ENCODE measurements at places on chromosomes 2 and 18.
A peak's percentile ranks its signal among the peaks of the same experiment; 100 is the strongest.

DNA sequence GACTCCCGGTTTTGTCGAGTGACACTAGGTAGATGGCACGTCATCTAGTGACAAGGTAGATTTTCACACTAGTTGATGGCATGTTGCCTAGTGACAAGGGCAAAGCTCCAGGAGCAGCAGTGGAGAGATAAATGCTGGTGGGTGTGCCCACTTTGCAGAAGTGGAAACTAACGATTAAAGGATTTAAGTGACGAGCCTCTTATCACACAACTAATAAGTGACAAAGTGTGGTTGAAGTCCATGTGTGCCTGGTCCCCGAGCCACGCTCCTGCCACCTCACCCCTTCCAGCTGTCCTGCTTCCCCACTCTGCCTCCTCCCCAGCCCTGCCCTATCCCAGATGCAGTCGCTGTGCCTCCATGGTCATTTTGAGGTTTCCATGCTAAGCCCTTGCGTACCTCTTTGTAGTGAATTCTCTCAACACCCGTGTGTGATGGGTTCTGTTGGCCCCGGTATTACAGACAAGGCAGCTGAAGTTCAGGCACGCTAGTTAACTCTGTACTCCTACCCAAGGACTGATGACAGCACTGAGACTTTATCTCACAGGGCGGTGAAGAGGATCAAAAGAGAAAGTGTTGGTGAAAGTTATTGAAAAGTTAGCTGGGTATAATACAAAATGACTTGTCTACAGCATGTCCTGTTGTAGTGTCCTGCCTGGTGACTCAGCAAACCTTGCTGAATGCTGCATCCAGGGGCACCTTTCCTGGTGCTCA is 113.4 kb upstream of the GLI2 start:
- no peak for DNase-seq

DNA sequence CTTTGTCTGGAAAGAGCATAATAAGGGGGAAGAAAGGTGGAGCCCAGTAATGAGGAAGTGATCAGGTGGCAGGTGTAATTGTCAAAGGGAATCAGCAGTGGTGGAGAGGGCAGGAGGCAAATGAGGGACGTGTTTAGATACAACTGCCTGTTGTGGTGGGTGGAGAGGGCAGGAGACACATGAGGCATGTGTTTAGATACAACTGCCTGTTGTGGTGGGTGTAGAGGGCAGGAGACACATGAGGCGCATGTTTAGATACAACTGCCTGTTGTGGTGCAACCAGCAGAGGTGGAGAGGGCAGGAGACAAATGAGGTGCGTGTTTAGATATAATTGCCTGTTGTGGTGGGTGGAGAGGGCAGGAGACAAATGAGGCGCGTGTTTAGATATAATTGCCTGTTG is 173.1 kb downstream of the ANKRD30B start:
- no peak for DNase-seq

DNA sequence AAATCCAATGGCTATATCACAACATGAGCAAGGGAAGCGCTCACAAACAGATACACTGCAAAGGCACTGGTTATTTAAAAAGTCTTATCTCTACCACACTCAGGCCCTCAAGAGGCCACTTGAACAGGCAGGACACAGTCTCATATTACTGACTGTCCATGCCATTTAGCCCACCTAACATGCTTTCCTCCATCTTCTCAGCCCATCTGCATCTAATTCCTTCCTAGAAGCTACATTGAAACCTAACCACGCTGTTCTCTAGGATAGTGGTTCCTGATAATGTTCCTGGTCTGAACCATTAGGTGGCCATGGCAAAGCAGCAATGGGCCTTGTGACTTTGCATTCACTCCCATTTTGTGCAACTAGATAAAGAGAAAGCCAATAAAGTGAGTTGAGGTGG is 22.5 kb upstream of the NEB start:
- no peak for DNase-seq

DNA sequence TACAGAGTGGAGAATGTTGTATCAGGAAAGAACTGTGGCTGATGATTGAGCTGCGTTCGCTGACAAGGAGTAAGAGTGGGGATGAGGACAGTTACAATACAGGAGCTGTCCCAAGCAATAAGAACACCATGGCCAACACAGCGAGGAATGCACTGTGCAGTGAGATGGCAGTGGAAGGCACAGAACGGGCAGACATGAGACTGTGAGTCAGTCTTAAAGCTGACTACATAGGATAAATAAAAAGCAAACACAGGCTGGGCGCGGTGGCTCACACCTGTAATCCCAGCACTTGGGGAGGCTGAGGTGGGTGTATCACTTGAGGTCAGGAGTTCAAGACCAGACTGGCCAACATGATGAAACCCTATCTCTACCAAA is 89.8 kb downstream of the CABYR start:
- DNase-seq = no peak

- peak; percentile 17 for DNase-seq
Measured at GRCh38 chr2:127233710-127234109, 13.6 kb upstream of the CYP27C1 start.

GRCh38 chr2:195838002-195838401 is 181.0 kb downstream of the SLC39A10 start:
- DNase-seq = no peak

GRCh38 chr18:49094136-49094535 is 143.4 kb upstream of the SMAD7 start:
- no peak for DNase-seq

- DNase-seq = no peak
Measured at GRCh38 chr2:217631115-217631514, 371.7 kb downstream of the TNS1 start.

DNA sequence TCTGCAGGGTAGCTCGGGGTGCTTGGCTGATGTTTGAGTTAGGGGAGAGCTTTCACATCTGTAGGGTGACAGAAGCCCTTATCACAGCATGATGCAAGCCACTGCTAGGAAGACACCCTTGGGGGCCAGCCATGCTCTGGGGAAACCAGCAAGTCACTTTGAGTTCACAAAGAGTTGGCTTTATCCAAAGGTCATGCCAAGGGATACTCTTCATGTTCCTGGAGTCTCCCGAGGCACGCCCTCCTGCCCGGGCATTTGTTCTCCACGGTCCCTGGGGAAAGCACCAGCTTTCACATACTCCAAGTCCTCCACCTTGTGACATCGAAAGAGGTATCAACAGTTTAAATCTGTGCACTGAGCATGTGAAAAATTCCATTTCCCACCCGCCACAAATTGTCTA is 227.7 kb downstream of the VAPA start:
- no peak for DNase-seq

- no peak for DNase-seq
Measured at GRCh38 chr2:3823748-3824147, 120.4 kb downstream of the DCDC2C start.

GRCh38 chr2:98505311-98505808 is 60.7 kb downstream of the INPP4A start:
- DNase-seq = peak; percentile 68

GRCh38 chr18:73778032-73778359 is 369.6 kb downstream of the FBXO15 start:
- DNase-seq = no peak

DNA sequence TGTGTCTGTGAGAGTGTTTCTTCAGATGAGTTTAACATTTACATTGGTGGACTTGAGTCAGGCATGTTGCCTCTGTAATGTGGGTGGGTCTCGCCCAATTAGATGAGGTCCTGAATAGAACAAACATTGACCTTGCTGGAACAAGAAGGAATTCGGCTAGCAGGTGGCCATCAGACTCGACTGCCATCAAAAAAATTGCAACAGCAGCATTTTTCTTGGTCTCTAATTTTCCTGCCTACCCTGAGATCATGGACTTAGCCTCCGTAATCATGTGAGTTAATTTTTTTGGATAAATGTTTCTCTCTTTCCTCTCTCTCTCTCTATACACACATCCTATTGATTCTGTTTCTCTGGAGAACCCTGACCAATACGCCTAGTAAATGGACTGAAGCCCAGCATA is 83.8 kb upstream of the ST6GAL2 start:
- no peak for DNase-seq

DNA sequence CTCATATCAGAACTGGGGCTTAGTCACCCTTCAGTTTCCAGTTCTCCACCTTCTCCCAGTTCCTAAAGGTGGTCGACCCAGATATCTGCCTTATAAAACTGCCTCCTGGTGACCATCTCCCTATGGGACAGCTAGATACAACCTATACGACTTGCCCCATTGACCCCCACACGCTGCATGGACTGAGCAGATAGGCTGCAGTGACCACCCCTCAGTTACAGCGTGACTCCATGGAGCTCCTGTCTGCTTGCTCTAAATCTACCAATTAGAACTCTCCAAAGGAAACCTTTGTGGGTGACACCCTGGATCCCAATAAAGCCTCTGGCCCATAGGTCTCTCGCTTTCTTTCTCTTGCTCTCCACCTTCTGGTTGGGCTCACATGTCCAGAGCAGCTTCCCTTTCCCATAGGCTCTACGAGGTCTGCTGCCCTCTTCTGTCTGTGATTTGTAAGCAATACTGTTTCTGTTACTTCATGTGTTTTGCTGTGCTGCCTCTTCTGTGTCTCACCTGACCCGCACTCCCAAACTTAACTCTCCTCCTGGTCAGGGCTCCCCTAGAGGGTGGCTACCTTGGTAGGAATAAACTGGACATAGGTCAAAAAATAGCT is 971.3 kb upstream of the FAM98A start:
- peak; percentile 7 for DNase-seq

- DNase-seq = peak; percentile 62
Measured at GRCh38 chr2:215619022-215619958, 183.4 kb upstream of the FN1 start.

GRCh38 chr2:181077128-181077709 is 96.8 kb downstream of the UBE2E3 start:
- DNase-seq = peak; percentile 88

- DNase-seq = no peak
Measured at GRCh38 chr2:174430066-174430465, 34.5 kb downstream of the SCRN3 start.

- DNase-seq = no peak
Measured at GRCh38 chr2:191748059-191748461, 70.1 kb downstream of the NABP1 start.

- DNase-seq = peak; percentile 46
Measured at GRCh38 chr2:80238692-80239469, 65.7 kb downstream of the LRRTM1 start.
